Activated naive CD4-positive, alpha-beta T cell treated with anti-CD3 and anti-CD28 coated beads for 36 hours (primary cell): ENCODE measurements at places on chromosomes 2 and 18. TPM values are rescaled to one million over a fixed set of nuclear protein-coding genes. Genes with fewer than 3 reads are reported as not detected.

The AGXT gene
- not detected for total RNA-seq

The EGR4 gene
- total RNA-seq: 0.07 TPM

The SAG gene
- total RNA-seq: 0.19 TPM

The GALNT5 gene
- total RNA-seq: not detected

DNA sequence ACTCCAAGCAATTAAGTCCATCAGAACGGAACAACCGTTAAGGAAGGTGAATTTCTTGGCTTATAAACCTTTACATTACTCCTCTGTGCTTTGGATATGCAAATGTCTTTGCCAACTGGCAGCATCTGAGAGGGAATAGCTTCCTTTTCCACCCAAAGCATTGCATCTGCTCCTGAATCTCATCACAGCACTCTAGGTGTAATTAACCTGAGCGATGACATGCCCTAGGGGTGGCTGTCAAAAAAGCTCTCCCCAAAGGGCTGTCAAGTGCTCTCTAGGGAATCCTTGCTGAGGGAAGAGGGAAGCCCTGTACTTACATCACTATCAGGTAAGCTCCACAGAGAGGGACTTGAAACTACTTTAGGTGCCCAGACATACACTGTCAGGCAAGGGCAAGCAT, 5.5 kb upstream of the SMARCAL1 start:
- no peak for DNase-seq

- DNase-seq: no peak
Observed at GRCh38 chr2:70002241-70002899, 40.9 kb upstream of the ASPRV1 start.

- no peak for DNase-seq
Observed at GRCh38 chr18:33576999-33577646, 896 bp upstream of the ASXL3 start.

DNA sequence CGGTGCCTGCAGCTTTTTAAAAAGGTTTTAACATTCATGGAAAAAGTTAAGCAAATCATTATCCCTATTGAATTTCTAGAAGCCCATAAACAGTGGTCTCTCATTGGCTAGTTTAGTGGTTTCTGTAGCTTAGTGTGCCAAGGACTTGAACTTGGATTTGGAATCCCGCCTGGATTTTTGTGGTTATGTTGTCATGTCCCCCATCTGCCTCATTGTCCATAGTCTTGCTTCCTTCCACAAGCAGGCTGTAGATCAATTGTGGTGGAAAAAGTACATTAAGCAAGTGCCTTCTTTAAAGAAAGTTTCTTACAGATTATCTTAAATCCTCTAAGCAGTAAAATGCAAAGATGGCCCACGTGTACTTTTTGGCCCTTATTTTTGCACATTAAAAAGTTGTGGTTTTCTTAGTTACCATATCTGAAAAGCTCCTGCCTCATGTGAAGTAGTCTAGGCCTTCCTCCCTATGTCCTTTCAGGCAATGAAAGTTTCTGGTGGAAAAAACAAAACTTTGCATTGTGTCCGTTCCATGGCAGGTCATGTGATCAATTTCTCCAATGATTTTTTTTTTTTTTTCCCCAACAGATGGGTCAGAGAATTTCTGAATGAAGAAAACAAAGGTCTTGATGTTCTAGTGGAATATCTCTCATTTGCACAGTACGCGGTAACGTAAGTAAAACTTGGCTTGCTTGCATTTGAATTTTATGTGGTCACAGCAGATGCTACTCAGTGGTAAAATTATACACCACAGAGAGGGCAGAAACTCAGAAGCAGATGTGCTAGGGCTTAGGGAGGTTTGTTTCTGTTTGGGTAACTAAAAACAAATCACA, 158.9 kb downstream of the PRPF40A start:
- DNase-seq: no peak

DNA sequence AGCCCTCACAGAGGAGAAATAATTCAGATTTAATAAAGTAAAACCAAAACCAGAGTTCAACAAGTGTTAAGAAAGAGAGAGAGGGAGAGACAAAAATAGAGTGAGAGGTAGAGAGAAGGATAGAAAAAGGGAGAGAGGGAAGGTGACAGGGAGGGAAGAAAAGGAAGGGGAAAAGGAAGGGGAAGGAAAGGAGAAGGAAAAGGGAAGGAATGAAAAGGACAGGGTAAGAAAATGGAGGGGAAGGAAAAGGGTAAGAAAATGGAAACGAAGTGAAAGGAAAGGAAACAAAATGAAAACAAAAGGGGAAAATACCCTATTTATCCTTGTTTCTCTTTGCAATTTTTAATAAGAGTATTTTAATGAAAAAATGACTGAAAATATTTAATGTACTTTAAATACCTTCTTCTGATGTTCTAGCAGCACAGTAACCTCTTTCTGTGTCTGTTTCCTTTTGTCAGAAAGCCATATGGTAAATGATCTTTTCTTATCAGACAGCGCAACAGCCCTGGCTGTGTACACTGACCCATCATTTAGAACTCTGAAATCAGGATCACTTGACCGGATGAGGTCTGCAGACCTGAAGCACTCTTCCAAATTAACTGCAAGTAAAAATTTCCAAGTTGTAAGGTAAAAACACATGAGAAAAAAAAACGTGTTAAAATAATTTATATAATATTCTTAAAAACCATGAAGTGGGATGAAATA, 11.8 kb downstream of the DSC3 start:
- no peak for DNase-seq

DNA sequence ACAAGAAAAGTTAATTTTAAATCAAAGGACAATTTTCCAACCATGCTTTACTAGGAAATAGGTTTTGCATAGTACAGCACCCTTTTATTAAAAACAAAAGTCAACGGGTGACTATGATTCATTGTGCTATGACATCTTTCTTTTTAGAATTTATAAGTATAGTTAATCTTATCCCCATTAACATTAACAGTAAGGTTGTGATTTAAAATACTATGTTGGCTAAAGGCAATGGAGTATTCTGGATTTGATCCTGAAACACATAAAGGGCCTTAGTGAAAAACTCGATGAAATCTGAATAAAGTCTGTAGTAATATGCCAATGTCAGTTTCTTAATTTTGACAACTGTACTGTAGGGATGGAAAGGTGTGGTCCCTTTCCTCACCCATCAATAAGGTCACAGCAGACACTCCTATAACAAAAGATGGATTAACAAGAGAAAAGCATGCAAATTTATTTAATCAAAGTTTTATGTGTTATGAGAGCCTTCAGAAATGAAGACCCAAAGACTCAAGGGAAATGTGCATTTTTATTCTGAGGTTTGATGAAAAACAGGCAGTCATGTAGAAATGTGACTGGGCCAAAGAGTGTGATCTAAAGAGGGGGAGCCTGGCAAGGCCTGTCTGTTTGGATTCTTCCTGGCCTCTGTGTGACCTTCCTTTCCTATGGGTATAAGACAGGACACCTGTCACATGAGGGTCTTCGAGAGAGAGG, 731.4 kb downstream of the TSN start:
- DNase-seq: no peak

- DNase-seq: no peak
Observed at GRCh38 chr2:150605664-150606063, 118.2 kb upstream of the RND3 start.

DNA sequence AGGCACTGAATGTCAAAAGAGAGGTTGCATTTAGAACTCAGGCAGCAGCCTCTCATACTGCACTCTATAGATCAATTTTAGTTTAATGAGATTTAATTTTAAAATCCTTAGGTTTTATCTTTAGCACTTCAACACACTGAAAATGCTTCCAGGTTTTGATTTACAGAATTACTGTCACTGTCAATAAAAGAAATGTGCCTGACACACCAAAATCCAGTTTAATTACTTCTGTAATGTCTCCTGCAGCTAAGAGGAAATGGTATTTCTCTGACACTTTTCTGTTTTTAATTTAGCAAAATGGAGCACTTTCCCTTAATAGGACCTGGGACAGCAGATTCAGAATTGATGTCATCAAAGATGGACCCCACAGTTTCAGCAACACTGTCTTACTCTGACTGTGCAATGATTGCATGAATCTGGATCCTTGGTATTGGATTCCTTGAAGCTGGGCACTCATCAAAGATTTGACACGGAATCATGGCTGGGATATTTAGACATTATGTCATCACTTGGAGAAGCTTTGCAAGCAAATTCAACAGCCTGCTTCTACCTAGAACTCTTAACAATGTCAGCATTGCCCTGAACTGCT, 576.5 kb downstream of the NRXN1 start:
- DNase-seq: no peak
